Tibial nerve (tissue), 4 donors: ENCODE measurements at places on chromosomes 3 and 15. TPM values are rescaled to one million over a fixed set of nuclear protein-coding genes. Genes with fewer than 3 reads are reported as not detected.

DNA sequence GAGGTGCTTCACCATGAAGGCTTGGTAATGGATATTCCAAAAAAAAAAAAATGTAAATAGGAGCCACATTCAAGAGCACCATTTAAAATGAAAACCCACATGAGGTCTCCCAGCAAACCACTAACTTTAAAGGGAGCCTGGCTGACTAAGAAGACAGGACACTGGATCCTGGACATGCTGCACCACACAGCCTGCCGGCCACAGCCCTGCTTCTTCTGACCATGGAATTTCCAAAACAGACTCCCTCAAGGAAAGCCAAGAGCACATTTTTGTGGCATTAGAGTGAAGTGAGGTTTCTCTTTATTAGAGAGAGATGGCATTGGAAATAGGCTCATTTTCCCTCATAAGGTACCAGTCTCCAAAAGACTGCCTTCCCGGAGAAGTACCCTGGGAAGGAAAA, 113.9 kb downstream of the RORA start:
- no peak for DNase-seq

- peak; percentile 66 for DNase-seq
Measured at GRCh38 chr15:42059661-42060476, 34.5 kb downstream of the PLA2G4D start.

DNA sequence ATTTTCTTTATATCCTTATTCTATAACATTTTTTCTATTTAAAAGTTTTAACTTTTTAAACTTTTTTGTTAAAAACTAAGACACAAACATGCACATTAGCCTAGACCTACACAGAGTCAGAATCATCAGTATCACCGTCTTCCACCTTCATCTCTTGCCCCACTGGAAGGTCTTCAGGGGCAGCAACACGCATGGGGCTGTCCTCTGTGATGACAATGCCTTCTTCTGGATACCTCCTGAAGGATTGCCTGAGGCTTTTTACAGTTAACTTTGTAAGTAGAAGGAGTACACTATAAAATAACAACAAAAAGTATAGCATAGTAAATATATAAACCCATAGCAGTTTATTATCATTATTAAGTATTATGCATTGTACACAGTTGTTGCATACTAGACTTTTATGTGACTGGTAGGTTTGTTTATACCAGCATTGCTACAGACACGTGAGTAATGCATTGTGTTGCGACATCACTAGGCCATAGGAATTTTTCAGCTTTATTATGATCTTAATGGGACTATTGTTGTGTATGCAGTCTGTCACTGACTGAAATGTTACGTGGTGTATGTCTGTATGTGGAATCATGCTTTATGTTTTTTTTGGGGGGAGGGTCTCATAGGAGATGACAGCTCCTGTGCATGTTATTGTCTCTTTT, 18.2 kb downstream of the ATP1B3 start:
- DNase-seq: no peak

Gene SPINT1
- 2.9 TPM for total RNA-seq
